ENCODE measurements at places on chromosomes 2 and 18.

DNA sequence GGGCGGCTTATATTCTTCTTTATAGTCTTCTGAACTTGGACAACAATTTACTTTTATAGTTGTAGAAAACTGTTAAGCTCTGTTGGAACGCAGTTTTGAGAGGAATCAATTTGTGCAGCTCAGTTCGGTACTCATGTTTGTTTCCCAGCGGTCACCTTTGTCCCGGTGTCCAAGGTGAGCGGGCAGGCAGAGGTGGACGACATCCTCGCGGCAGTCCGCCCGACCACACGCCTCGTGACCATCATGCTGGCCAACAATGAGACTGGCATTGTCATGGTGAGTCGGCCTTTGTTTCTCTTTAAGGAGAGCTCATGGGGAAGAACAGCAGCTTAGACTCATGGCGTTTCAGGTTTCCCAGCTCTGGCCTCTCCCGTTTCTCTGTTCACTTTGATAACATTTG, 18.6 kb upstream of the ESPNL start:
- DNase-seq: no peak

- no peak for DNase-seq
These were observed 85.4 kb upstream of the ATG16L1 start for GRCh38 chr2:233165895-233166661.

DNA sequence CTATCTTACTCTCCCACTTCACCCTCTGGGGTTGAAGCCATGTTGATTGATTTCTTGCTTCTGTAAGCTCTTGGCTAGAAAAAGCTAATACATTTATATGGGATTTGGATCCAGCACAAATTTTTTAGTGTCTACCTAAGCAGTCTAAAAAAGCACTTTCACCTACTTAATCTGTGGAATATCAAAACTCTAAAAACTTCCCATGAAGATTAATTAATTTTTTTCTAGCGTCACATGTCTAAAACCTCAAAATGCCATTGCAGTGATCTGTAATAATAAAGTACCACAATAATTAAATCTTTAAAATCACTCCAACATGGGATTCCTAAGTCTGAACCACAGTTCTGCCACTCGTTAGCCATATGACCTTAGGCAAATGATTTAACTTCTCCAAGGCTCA, 180.1 kb downstream of the EN1 start:
- no peak for DNase-seq

DNA sequence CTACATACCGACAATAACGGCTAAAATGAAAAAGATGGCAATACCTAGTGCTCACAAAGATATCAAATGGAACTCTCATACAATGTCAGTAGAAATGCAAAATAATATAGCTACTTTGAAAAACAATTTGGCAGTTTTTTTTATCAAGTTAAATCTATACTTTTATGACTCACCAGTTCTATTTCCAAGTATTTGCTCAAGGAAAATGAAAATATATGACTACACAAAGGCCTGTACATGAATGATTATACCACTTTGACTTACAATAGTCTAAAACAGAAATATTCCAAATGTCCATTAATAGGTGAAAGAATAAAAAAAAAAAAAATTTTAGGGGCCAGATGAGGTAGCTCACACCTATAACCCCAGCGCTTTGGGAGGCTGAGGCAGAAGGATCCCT, 219.8 kb downstream of the ZRANB3 start:
- no peak for DNase-seq

GRCh38 chr2:137252934-137253333, 487.6 kb downstream of the THSD7B start:
- DNase-seq: no peak

DNA sequence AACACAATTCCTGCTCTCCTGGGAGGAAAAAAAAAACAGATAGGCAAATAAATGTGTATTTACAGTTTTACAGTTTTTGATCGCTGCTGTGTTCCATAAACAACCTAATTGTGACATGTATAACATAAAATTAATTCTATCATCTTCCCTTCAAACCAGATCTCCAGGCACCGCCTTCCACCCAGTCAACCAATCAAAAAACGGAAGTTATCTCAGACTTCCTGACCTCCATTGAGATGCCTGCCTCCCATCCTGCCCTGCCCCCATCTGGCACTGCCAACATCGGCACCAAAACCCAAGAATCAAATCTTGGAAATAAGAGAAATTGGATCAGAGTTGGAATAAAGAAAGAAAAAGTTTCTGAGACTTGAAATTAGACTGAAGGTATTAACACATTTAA, 3.1 kb upstream of the RIOK3 start:
- no peak for DNase-seq

DNA sequence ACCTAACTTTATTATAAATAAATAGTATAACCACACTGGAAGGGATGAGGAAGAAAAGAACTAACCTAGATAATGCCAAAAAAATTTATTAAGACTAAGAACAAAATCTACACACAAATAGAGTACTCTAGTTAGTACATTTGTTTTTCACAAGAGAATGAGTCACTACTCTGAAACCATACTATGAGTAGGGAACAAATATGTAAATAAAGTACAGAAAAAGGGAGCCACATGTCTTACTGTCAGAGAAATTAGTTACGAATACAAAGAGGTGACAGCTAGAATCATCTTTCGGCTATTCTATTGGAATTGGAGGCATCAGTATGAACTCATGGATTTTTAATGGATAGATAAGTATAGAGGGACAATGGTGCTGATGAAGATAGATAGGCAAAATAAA, 150.5 kb downstream of the COPS8 start:
- DNase-seq: no peak

GRCh38 chr2:148666555-148666954, 22.0 kb downstream of the EPC2 start:
- no peak for DNase-seq

GRCh38 chr2:47150175-47150574, 4.9 kb downstream of the STPG4 start:
- DNase-seq: no peak

GRCh38 chr2:105373895-105374401, 24.9 kb downstream of the FHL2 start:
- no peak for DNase-seq

GRCh38 chr2:145593280-145593679, 1073.4 kb upstream of the ZEB2 start:
- no peak for DNase-seq

GRCh38 chr2:183868707-183869106, 729.6 kb upstream of the ZNF804A start:
- DNase-seq: no peak

DNA sequence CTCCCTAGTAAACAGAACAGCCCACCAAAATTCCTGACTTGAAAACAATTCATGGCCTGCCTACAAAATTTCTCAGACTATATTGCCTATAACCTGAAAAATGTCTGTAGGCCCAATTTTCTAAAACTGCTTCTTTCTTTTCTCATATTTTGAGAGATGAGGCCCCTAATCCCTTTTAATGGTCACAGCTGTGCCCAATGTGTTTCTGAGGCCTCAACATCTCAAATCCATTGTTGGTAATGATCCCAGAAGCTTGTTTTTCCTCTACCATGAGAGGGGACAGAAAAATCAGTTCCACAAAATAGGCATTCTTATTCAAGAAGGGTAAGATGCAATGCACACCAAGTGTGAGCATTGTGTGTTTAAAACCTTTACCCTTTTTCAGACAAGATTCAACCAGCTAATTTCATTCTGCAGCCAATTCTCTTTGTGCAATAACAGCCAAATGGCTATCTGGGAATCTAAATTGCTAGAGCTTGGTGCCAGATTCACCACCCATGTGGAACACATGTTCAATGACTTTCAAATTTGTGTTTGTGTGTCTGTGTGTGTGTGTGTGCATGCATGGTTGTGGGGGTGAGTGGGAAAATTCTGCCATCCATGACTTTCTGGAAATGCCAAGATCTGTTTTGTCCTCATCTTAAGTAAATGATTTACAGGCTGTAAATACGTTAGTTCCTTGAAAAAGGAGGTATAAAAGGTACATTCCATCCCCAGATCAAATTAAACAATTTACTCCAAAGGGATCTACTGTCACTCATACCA, 319.5 kb downstream of the TNS1 start:
- no peak for DNase-seq

DNA sequence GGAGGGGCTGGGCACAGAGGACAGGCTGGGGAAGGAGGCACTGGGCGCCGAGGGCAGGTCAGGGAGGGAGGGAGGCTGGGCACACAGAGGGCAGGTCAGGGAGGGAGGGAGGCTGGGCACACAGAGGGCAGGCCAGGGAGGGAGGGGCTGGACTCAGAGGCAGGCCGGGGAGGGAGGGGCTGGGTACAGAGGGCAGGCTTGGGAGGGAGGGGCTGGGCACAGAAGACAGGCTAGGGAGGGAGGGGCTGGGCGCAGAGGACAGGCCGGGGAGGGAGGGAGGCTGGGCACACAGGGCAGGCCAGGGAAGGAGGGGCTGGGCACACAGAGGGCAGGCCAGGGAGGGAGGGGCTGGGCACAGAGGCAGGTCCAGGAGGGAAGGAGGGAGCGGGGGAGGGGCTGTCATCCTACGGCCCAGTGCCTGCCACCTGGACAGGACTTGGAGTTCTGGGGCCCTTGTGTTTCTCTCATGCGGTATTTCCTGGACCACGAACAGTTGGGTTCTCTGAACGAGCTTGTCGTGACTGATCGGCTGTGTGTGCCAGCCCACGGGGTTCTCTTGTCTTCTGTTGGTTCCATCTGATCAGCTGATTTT, 46.7 kb upstream of the KCNG2 start:
- DNase-seq: no peak

GRCh38 chr2:143717053-143717452, 587.8 kb downstream of the ARHGAP15 start:
- DNase-seq: no peak

DNA sequence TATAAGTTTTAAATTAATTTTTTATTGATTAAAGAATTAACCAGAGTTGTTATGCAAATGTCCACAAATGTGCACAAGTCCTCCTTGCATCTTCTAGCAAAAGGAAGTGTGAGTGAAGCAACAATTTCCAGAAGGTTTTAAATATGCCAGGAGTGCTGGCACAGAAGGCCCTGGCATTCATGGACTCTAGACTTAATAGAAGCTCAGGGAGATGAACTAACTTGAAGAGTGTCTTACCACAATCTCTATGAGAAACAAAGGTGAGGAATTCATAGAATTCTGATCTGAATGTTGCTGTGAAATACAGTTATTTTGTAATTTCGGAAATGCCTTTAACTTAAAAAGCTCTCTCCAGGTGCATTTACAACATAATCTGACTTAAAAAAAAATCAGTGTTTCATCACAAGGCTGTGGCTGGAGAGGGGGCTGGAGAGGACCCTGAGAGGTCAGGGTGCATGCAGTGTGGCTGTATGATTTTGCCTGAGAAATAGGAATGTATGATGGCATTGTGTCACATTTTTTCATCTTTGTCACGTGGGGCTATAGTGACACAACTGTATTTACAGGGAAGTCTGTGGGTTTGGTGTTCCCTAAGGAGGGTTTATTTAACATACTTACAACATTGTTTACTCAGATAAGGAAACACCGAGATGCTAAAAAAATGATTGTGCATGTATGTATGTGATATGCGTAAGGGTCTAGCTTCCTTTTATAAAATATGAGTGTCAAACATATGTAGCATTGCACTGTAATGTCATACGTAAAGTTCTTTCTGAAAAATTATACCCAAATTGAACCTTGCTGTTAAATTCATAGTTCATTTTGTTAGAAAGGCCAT, 66.2 kb downstream of the MAP4K4 start:
- no peak for DNase-seq

DNA sequence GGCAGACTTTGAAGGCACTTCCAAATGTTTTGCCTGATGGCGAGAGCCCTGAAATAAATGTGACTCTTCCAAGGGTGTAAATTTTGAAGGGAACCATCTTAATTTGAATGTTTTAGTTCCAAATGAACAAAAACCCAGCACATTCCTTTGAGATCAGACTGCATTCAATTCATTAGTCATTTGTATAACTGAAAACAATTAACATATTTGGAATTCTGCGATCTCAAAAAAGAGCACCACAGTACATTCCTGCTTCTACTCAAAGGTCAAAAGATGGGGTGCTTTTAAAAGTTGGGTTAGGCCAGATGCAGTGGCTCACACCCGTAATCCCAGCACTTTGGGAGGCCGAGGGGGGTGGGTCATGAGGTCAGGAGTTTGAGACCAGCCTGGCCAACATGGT, 38.2 kb upstream of the CHRNA1 start:
- no peak for DNase-seq

DNA sequence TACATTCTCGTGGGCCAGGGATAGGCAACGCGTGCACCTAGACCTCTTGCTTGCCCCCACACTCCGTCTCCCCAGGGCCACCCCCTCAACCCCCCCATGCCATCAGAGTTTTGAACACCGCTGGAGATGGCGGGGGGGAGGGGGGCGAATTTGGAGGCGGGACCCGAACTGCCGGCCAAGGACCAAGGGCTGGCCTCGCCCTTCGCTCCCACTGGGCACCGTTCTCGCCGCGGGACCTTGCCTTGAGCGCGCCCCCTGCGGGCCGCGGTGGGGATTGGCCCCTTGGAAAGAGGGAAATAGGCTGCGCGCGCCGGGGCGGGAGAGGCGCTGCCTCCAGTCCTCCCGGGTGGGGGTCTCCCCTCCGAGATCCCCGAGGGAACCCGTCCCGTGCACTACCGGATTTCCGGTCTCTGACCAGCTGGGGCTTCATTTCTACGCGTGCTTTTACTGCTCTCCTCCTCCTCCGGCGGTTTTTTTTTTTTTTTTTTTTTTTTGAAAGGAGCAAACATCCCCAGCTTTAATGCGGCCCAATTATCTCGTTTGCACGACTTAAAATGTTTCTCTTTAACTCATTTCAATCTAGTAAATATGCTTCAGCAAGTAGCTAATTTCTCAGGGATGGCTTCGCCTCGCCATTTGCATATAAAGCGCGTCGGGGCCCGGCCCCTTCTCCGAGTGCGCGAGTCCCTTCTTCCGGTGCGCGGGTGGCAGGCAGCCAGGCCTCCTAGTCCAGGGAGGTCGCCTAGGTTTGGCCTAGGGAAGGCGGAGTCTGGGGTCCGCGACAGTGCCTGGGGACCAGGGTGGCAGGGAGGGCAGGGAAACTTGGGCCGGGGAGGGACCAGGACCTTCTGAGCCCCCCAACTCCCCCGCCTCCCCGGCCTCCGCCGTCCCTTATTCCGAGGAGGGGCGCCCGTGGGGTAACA, 10.0 kb upstream of the GBX2 start:
- peak; percentile 6 for DNase-seq

DNA sequence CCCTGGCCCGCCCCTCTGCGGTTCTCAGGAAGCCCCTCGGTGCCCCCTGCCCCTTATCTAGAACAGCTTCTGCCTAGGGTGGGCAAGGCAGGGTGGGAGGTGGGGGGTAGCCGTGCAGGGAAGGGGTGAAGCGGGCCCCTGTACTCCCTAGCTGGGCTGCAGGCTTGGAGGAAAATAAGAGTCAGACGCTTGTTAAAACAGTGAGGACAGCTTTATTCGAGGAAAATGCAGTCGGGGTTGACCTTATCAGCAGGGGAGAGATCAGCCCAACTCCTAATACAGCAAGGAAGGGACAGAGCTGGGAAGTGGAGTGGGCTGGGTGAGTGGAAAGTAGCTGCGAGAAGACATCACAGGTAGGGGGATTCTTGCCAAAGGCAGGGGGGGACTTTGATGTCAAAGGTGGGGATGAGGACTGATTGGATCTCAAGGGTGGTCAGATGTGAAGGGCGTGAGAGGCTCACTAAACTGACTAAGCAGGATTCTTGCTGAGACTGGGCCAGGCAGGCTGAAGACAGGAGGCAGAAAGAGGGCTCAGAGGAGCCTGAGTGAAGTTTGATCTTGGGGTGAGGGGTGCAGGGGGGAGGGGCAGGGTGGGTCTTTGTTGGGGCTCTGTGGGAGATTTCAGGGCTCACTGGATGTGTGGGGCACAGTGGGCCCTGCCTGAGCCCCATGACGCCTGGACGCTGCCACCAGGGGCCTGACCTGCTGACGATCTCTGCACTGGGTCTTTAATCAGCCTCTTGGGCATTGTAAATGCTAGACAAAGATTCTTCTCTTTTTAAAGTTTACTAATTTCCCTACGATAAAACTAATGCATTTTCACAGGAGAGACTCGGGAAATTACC, 29.9 kb downstream of the HPCAL1 start:
- no peak for DNase-seq

GRCh38 chr2:222609381-222609780, 46.5 kb downstream of the FARSB start:
- no peak for DNase-seq

Data from activated CD4-positive, alpha-beta T cell treated with anti-CD3 and anti-CD28 coated beads, Interleukin-2, amount 50 U/mL, for 4 hours (primary cell).